Stimulated activated CD8-positive, alpha-beta memory T cell treated with anti-CD3 and anti-CD28 coated beads, Interleukin-4, amount 100 ng/mL, for 24 hours (primary cell): ENCODE measurements at places on chromosomes 5 and 9.

- no peak for DNase-seq
These were observed 40.9 kb upstream of the GLDC start for GRCh38 chr9:6686396-6686795.

GRCh38 chr9:7910426-7911020, 110.9 kb upstream of the DMAC1 start:
- DNase-seq = no peak

GRCh38 chr9:110007477-110008270, 200.3 kb downstream of the C9orf152 start:
- no peak for DNase-seq

GRCh38 chr5:96329886-96330529, 103.0 kb downstream of the PCSK1 start:
- DNase-seq = no peak

GRCh38 chr5:130116972-130117371, 212.7 kb downstream of the CHSY3 start:
- DNase-seq = no peak

DNA sequence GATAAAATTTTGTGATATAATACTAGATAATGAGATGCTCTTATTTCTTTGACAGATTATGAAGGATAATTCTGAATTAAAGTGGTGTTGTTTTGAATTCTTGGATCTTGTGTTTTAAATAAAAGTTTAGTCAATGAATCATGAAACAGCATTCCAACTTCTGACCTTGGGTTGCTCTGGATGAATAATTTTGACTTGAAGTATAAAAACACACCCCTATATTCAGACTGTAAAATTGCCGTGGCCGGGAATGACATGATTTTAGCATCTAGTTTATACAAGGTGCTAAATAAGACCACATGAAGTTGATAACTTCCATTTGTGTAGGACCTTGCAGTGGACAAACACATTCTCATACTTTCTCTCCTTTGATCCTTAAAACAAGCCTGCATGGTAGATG, 67.2 kb upstream of the DAP start:
- no peak for DNase-seq

- DNase-seq = no peak
These were observed 661.8 kb upstream of the RGMB start for GRCh38 chr5:98111686-98112085.

GRCh38 chr5:124889850-124890249, 143.4 kb upstream of the ZNF608 start:
- DNase-seq = no peak

GRCh38 chr9:105144841-105145240, 99.6 kb upstream of the SLC44A1 start:
- no peak for DNase-seq
